Naive thymus-derived CD4-positive, alpha-beta T cell (primary cell): ENCODE measurements at places on chromosomes 2 and 18.
A peak's percentile ranks its signal among the peaks of the same experiment; 100 is the strongest.

GRCh38 chr2:14675489-14675888, 43.0 kb downstream of the LRATD1 start:
- DNase-seq = no peak

GRCh38 chr2:29314816-29315571, 199.8 kb downstream of the CLIP4 start:
- peak; percentile 43 for DNase-seq

DNA sequence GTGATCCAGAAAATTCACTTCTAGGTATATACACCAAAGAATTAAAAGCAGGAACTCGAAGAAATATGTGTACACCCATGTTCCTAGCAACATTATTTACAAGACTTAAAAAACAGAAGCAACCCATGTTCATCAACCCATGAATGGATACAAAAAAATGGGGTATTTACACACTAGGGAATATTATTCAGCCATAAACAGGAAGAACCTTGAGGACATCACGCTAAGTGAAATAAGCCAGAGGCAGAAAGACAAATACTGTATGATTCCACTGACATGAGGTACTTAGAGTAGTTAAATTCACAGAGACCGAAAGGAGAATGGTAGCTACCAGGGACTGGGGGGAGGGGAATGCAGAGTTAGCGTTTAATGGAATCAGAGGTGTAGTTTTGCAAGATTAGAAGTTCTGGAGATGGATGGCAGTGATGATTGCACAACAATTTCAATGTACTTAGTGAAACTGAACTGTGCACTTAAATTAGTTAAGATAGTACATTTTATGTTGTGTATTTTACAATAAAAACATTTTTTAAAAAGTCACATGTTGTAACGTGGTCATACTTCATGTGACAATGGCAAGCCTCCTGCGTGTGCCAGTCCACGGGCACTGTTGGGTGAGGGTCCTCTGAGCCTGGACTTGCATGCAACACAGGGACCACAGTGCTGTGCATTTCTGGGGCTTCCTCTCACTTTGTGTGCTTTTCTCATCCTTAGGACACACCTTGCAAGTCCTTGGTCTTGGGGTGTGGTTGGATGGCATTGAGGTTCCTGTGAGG, 206.1 kb upstream of the HDAC4 start:
- no peak for DNase-seq

DNA sequence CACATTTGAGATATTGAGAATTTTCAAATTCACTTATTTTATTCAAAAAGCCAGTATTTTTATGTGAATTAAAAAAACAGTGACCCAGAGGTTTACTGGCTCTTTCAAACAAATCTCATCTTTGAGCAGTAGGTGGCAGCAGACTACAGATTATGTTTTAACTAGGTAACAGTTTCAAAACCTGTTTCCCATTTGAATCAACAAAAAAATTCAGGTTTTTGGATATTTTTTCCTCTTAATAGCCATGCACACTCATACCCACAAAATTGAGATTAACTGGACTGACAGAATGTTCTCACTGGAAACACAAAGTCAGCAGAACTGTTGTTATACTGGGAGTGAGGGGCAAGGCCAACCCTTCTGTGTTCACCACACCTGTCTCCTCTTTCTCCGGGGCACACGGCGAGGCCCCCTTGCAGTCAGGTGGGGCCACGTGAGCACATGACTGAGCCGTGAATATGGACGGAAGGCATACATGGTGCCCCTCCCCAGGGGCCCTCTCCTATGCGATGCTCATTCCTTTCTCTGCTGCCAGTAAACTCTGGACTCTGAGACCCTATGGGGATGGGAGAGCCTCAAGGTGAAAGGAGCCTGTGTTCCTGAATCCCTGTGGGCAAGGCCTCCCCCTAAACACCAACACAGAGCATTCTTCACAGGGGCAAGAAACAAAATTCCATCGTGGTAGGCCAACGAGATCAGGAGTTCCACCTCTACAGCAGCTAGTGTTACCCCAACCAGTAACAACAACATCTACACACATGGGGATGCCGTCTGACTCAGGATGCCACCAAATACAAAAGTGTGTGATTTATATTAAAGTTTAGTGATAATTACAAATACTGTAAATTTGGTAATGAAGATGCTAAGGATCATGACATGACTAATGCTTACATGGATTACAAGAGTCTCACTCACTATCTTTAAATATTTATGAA, 80.4 kb downstream of the LPIN2 start:
- peak; percentile 70 for DNase-seq

DNA sequence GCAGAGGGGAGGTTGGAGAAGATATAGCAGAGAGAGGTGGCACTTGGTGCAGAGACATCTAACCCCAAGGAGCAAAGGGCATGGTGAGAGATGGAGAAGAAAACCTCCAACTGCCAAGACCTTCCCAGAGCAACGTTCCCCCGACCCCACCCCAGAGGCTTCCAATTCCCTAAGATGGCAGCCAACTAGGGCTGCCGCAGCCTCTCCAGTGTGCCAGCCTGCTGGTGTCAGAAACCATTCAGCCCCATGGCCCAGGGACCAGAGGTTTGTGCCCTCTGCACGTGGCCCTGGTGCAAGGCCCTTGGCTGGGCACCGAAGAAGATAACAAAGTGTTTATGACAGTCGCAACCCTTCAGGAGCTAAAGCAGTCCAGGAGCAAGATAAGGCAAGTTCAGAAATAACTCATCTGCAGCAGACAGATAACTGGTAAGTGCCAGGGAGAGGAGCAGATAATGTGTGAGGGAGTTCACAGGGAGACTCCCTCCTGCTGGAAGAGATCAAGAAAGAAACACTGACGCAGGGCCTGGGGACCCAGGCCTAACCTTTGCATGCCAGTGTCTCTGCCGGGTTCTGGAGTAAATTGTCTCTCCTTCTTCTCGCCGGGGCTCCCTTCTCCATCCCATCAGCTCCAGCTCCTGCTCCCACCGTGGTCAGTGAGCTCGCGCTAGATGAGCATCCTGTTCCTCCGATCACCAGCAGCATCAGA, 66.1 kb upstream of the ID2 start:
- DNase-seq = no peak
